NCI-H187 treated with DMSO at 0.1 percent for 48 hours (cell line): ENCODE measurements at places on chromosomes 5 and 9.

GRCh38 chr5:68748101-68748500 is 345.7 kb upstream of the SLC30A5 start:
- no peak for DNase-seq

- no peak for DNase-seq
Measured at GRCh38 chr5:139446956-139447779, 7.8 kb upstream of the DNAJC18 start.

DNA sequence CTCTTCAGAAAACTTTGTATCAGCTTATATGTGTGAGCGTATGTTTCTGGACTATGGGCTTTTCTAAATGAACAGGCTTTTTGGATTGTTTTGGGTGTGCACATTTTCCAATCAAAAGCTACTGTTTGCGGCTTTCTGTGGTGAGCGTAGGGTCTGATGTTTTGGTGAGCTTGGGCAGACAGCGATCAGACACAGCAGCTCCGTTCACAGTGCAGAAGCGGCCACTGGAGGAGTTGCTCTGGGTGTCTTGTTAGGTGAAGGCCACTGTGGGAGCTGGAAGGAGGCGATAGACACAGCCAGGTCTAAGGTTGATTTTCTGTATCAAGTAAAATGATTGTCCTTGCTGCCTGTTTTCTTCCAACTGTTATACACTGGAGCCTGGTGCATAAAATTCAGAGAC is 11.1 kb downstream of the PRRC2B start:
- DNase-seq = no peak

- DNase-seq = no peak
Measured at GRCh38 chr9:20740304-20740703, 56.2 kb downstream of the FOCAD start.

DNA sequence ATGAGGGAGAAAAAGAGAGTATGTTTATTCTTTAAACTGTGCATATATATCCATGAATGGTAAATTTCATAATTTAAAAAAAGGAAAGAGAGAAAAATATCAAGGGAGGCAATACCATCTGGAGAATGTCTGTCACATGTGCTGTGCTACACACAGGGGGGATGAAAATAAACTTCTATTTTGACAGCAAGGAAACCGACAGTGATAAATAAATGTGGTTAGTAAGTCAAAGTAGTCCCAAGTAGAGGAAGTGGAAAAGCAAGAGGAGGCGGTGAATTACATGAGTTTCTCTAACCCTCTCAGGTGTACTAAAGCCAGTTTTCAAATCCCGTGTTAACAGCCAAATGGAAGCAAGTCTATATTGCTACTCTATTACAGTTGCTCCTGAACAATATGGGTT is 83.3 kb downstream of the ICE1 start:
- no peak for DNase-seq

GRCh38 chr9:35277171-35277520 is 115.3 kb downstream of the UNC13B start:
- no peak for DNase-seq

DNA sequence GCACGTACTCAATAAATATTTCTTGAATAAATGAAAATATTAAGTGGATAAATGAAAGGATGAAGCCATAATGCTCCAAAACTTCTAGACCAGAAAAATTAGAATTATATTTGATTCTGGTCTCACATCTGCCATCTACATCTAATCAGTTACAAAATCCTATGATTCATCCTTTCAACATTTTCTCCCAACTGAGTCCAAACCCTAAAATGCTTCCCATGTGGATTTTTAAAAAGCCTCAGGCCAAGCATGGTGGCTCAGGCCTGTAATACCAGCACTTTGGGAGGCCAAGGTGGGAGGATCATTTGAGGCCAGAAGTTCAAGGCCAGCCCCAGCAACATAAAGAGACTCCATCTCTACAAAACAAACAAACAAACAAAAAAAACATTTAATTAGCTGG is 31.6 kb upstream of the FST start:
- no peak for DNase-seq

DNA sequence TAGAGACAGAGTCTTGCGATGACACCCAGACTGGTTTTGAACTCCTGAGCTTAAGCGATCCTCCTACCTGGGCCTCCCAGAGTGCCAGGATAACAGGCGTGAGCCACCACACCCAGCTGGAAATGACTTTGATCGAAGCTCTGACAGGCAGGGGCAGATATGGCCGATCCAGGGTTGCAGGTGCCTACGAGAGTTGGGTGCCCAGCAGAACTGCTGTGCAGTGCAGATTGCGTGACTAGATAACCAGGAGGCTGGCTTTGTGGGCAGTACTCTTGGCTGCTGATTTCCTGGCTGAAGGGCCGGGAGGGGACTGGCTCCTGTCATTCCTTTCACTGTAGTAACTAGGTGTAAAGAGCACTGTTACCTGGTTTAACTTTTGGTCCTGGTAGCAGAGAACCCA is 11.8 kb downstream of the TBC1D13 start:
- no peak for DNase-seq

GRCh38 chr9:95268681-95269080 is 48.8 kb downstream of the FANCC start:
- peak; percentile 43 for DNase-seq

GRCh38 chr5:36365896-36366295 is 64.2 kb upstream of the RANBP3L start:
- DNase-seq = no peak

DNA sequence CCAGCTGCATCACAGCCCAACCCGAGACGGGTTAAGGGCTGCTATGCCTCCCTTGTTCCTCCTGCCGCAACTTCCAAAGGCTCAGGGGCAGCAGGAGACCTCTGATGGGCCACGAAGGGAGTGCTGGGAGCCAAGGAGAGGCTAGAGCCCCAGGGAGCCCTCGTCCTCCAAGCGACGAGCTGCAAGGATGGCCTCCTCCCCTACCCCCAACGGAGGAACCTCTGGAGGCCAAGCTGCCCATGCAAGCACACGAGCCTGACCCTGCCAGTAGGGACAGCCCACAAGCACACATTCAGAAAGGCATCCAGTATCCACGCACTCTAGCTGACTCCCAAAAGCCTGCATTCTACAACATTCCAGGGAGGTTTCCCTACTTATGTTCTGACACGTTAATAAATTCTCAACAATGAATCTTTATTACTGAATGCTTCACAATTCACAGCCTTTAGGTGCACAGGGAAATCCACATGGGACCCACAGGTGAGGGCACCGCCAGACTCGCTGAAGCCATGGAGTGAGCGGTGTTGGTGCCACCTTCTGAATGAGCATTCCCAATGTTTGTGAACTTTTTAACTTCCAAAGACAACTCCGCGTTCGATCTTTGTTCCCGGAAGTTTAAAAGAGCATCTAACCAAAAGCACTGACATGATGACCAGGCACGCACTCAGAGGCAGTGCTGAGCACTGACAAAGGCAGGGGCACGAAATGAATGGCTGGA is 28.7 kb downstream of the IPPK start:
- DNase-seq = no peak

DNA sequence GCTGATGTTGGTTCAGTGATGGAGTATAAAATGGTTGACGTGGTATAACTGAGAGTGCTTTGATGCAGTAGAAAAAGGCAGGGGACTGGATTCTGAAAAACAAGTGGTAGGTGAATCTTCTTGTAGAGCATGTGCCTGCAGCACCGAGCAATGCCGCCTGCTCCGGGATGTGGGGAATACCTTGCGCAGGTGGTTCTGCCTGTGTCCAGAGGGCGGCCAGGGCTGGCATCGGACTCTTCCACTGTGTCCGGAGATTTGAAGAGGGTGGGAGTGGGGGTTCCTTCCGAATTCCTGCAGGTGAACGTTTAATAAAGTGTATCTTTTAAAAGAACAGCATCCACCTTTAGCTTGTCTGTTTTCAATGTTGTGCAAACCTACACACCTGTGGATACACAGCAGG is 238.0 kb downstream of the FANCC start:
- DNase-seq = no peak

- no peak for DNase-seq
Measured at GRCh38 chr5:172897481-172898217, 61.6 kb upstream of the RPL26L1 start.

DNA sequence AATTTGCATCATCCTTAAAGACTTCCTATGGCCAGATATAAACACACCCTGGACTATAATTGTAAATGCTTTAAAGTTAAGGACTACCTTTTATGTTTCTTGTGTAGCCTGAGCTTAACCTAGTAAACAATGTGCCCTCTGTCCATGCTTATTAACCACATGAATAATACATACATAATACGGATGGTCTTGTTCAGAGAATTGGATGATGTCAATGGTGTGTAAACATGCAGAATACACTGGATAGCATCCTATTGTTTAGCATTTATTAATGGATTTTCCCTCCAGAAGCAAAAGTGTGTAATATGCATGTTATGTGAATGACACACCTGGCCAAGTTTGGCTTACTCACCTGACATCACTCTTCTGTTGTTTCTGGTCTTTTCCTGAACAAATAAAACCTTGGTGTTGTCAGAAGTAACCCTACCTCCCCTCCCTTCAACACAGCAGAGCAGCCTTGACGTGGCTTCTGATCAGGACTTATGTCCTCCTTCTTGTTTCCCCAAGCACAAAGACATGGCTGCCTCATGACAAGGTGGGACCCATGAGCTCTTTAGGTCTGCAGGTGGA is 517.9 kb downstream of the MTRR start:
- DNase-seq = no peak

DNA sequence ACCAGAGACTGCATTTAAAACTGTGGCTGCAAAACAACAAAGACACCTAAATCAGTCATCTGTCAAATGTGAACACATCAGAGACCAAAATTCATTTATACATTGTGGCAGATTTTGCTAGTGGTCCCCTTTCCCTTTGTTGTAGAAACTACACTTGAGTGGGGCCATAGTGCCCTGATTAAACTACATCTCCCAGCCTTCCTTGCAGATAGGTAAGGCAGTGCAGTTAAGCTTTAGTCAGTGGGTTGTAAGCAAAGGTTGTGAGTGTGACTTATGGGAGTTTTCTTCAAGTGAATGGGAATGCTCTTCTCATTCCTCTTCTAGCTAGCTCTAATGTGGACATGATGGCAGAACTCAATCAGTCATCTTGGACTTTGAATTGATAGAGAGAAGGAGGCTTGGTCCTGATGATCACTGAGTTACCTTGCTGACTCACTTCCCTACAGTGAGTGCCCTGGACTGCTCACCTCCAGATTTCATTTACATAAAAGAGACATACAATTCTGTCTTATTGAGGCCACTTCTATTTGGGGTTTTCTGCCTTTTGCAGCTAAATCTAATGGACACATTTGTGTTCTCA is 35.2 kb upstream of the SPARC start:
- no peak for DNase-seq

DNA sequence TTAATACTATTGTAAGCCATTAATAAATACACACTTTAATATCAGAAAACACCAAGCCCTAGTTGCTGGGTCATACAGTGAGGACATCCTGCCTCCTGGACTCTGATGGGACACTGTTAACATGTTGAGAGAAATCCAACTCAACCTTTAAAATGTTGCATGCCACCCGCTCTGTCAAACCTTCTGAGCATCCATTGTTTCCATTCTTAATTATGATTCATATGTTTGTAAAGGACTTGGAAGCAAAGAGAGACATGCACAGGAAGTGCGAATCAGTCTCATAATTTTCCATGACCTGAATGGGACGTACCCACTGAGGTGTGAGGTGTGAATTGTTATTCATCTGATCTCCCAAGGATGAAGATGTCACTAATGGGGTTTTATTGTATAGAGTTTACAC is 186.4 kb downstream of the CAAP1 start:
- no peak for DNase-seq
